ENCODE measurements at places on chromosomes 2 and 18.
A peak's percentile ranks its signal among the peaks of the same experiment; 100 is the strongest.

DNA sequence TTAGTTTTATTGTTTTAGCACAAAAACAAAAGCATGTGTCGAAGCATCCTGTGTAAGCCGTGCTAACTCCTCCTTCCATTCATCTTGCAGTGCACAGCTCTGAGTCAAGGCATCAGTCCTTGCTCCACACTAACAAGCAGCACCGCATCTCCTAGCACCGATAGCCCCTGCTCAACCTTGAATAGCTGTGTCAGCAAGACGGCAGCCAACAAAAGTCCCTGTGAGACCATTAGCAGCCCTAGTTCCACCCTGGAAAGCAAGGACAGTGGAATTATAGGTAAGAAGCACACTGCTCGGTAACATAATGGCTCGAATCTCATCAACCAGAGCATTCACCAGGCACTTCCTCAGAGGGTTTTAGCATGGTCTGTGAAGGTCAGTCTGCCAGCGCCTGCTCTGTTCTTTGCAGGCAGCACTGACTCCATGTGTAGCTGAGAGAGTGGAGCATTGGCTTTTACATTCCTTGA, 136.2 kb downstream of the WDSUB1 start:
- DNase-seq = no peak

GRCh38 chr18:61889541-61889940, 3.3 kb downstream of the RNF152 start:
- DNase-seq = no peak

DNA sequence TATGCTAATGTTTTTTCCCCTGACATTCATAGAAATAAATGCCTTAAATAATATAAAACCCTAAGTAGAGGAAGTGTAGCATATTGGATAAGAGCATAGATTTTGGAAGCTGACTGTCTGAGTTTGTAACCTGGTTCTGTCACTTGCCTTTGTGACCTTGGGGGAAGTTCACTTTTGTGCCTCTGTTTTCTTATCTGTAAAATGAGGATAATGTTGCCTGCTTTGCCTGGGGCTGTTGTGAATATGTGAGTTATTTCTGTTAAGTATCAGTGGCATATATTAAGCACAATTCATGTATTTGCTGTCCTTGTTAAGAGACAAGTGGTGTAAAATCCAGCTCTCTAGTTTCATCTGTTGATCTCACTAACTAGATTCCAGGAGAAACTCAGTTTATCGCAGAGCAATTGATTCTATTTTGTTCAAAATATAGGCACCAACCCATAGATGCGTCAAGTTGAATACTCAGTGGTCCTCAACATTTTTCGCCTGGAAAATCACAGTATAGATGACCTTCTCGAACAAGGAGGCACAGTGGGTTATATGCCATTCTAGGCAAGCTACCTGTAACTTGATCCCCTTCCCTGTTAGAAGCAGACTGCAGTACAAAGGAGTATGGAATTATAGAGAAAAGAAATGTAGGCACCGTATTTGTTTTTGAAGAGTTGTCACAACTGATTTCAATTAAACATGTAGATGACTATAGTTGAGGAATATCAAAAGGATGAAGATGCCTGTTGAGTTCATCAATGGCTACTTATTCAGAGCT, 67.0 kb downstream of the SOCS6 start:
- DNase-seq = no peak

- no peak for DNase-seq
These were observed 116.1 kb upstream of the CYP26B1 start for GRCh38 chr2:72263776-72264060.

GRCh38 chr2:72722492-72723070, 103.3 kb downstream of the EXOC6B start:
- DNase-seq = peak; percentile 80

- DNase-seq = no peak
These were observed 25.8 kb downstream of the BIN1 start for GRCh38 chr2:127080938-127081755.

All from GM04503 (cell line).